ENCODE measurements at places on chromosomes 13 and 19.
A peak's percentile ranks its signal among the peaks of the same experiment; 100 is the strongest.

DNA sequence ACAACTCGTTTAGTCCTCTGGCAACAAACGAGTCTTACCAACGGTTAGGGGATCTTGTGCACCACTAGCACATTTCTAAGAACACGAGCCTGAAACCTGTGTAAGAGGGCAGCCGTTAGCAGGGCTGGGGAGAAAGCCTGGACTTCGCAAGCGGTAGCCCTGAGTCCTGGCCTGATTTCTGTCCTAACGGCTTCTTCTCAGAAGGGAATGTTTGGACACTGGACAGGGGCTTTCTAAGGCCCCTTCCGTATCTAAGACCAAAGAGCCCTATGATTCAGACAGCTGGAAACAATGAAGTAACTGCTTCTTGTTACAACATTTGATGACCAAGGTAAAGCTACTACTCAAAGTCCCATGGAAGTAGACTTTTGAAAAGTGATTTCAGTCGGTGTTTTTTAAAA, 2.2 kb downstream of the ANKRD10 start:
- no peak for DNase-seq

DNA sequence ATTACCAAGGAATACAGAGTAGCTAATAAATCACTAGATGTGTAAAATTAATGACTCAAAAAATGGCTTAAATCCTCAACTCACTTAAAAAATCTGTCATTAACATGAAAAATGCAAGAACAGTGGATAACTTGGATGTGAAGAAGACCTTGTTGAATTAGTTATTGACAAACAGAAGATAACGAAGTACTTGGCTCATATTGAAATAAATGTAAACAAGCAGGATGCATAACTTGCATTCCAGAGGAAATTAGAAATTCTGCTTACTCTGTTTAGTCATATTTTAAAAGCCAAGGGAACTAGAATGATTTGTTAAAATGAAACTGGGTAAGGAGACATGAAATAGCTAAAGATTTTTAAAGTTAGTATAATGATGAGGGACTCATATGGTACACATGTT, 1812.2 kb downstream of the PCDH9 start:
- no peak for DNase-seq

GRCh38 chr13:40626561-40626960, 39.9 kb downstream of the FOXO1 start:
- DNase-seq = no peak

GRCh38 chr19:16025108-16026101, 50.9 kb upstream of the TPM4 start:
- DNase-seq = no peak

DNA sequence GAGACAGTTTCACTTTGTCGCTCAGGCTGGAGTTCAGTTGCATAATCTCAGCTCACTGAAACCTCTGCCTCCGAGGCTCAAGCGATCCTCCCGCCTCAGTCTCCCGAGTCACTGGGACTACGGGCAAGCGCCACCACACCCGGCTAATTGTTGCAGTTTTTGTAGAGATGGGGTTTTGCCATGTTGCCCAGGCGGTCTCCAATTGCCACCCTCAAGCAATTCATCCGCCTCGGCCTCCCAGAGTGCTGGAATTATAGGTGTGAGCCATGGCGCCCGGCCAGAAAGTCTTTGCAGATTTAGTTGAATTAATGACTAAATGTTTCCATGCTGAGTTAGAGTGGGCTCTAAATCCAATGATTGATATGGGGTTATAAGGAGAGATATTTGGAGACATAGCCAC, 4.5 kb upstream of the CADM4 start:
- no peak for DNase-seq

- no peak for DNase-seq
Measured at GRCh38 chr19:44002212-44002565, 568 bp upstream of the ZNF230 start.

DNA sequence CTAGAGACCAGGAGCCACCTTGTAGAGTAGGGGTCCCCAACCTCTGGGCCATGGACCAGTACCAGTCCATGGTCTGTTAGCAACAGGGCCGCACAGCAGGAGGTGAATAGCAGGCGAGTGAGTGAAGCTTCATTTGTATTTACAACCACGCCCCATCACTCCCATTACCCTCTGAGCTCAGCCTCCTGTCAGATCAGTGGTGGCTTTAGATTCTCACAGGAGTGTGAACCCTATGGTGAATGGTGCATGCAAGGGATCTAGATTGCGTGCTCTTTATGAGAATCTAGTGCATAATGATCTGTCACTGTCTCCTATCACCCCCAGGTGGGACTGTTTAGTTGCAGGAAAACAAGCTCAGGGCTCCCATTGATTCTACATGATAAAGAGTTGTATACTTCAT, 303.6 kb downstream of the KCNRG start:
- no peak for DNase-seq

- DNase-seq = no peak
Measured at GRCh38 chr19:48830088-48830487, 6.2 kb downstream of the HSD17B14 start.

GRCh38 chr19:42334697-42335373, 9.4 kb downstream of the MEGF8 start:
- no peak for DNase-seq

GRCh38 chr13:105474983-105475610, 1060.4 kb downstream of the EFNB2 start:
- no peak for DNase-seq

DNA sequence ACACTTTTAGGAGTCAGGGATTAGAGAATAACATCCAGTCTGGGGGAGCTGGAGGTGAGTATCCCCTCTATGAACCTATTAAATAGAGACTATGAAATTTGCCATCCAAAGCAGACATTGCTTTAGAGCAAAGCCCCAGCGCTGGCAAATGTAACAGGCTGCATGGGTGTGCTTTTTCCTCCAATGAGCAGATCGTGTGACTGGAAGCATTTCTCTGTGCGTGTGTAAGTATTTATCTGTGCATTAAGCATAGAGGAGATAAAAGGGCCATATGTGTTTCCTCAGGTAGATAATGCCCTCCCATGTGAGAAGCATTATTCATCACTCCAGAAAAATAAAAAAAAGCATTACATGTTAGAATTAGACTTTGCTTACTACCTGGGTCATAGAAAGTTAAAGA, 924 bp downstream of the TNFSF13B start:
- DNase-seq = no peak

DNA sequence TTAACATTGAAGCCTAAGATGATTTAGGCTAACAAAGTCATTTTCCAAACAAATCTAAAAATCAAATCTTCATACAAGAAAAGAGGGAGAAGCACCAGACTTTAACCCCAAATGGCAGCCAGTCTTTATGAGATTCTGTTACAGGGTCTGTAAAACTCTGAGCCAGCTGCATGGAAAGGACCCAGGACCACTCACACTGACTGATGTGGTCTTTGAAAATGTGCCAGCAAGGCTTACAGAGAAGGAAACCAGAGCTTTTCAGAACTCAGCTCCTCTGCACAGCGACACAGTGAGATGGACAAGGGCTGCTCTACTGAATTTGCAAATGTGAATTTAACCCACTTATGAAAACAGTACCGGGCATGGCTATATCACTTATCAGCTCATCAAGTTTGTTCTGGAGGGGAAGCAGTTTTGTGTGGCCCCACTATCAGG, 98.8 kb upstream of the SERP2 start:
- DNase-seq = no peak

DNA sequence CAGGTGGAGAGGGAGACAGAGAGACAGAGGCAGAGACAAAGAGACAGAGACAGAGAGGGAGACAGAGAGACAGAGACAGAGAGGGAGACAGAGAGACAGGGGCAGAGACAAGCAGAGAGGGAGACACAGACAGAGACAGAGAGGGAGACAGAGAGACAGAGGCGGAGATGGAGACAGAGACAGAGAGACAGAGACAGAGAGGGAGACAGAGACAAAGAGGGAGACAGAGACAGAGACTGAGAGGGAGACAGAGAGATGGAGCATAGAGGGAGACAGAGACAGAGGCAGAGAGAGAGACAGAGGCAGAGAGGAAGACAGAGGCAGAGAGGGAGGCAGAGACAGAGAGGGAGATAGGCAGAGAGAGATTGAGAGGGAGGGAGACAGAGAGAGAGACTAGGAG, 29.3 kb downstream of the SBNO2 start:
- no peak for DNase-seq

GRCh38 chr13:75038393-75039113, 443.4 kb downstream of the TBC1D4 start:
- DNase-seq = no peak

- peak; percentile 39 for DNase-seq
Measured at GRCh38 chr19:16417660-16418596, 53.8 kb downstream of the EPS15L1 start.

DNA sequence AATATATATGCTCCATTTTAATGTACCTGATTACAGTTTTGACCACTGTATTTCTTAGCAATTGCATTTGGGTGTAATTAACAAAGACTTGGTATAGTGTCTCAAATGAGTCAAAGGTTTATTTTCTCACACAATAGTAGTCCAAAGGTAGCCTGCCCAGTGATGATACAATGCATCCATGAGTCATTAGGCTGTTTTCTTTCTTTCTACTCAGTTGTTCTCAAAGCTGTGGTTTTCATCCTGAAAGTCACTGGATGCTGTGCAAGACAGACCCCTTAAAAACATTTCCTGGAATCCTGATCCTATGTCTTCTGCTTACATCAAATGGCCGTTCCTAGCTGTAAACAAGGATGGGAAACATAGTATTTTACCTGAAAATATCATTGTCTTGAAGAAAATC, 651.2 kb upstream of the MIR17HG start:
- no peak for DNase-seq

All from stimulated activated CD4-positive, alpha-beta T cell treated with anti-CD3 and anti-CD28 coated beads, TNF-alpha, amount 100 ng/mL, for 4 hours (primary cell).